ENCODE measurements at places on chromosomes 12 and 14.

GRCh38 chr12:89756585-89757398 is 48.2 kb upstream of the ATP2B1 start:
- peak; percentile 70 for ATAC-seq

GRCh38 chr12:75471902-75472890 is 8.4 kb upstream of the GLIPR1 start:
- ATAC-seq = no peak

DNA sequence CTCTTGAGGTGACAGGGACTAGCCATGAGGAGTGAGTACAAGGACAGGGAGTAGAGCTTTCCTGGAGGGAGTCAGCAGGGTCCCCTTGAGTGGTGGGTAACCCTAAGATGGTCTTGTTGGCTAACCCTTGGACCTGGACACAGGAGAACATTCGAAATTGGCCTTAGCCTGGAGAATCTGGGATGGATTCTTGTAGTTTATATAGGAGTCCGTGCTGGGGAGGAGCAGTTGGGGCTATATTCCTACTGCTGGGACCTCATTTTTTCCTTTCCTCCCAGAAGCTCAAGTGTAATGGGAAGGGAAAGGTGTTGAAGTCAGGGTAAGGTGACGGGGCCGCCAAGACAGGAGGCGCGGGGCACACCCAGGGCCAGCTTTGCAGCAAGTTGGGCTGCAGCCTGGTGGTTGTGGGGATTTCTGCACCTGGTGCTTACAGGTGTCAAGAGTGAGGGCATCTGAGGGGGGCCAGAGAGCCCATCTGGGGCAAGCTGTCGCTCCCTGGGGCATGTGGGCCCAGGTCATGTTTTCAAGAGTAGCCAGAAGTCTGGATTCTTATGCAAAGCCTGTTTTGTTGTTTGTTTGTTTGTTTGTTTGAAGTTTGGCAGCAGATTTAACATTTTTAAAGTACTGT is 5.1 kb downstream of the BCL7A start:
- no peak for ATAC-seq

GRCh38 chr14:34065236-34065635 is 114.4 kb upstream of the EGLN3 start:
- no peak for ATAC-seq

GRCh38 chr12:119666900-119667576 is 895 bp upstream of the PRKAB1 start:
- ATAC-seq = no peak

- ATAC-seq = no peak
Measured at GRCh38 chr12:83473408-83474095, 786.8 kb downstream of the TMTC2 start.

GRCh38 chr14:22554498-22555383 is 34.3 kb downstream of the DAD1 start:
- no peak for ATAC-seq

DNA sequence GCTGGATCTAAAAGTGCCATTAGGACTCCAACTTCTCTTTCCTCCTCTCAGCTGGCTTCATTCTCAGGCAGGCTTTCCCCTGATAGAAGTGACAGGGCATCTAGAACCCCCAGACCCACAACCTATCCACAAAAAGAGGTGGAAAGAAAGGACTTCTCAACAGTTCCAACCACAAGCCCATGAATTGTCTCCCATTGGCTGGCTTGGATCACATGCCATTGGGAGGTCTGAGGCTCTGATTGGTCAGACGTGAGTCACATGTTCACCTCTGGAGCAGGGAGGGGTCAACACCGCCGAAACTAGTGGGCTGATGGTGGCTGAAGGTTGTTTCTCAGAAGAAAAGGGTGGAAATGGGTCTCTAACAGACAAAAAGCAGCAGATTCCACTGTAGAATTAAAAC is 47.2 kb downstream of the DRAM1 start:
- ATAC-seq = no peak

DNA sequence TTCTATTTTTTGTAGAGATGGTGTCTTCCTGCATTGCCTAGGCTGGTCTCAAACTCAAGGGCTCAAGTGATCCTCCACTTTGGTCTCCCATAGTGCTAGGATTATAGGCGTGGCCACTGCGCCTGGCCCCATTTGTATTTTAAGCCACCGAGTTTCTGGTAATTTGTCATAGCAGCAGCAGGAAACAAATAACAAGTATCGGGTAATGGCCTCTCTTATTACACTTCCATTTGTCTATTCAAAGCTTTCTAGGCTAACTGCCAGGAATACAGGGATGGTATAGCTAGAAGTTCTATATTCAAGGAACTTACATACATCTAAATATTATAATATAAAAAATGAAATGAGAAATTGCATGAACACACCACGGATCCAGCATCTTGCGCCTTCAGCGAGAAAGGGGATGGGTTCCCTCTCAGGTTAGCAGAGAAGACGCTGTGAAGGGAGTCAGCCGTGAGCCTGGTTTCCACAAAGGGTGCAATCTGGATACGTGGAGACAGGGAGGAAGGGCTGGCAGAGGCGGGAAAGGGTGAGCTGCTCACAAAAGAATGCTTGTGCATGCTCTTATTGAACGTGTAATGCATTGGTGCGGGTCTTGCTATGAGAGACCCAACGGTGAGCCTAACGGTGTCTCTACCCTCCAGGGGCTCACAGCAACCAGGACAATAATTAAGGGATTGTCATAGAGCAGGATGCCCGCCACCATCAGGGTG is 9.5 kb downstream of the BDKRB1 start:
- no peak for ATAC-seq

DNA sequence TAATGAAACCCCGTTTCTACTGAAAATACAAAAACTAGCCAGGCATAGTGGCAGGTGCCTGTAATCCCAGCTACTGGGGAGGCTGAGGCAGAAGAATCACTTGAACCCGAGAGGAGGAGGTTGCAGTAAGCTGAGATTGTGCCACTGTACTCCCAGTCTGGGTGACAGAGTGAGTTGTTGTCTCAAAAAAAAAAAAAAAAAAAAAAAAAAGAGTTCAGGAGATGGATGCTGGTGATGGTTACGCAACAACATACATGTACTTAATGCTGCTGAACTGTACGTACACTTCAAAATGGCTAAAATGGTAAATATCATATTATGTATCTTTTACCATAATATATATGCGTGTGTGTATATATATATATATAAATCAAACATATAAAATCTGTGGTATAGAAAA is 29.0 kb downstream of the ACTN1 start:
- no peak for ATAC-seq

- no peak for ATAC-seq
Measured at GRCh38 chr12:40752011-40752410, 59.8 kb downstream of the CNTN1 start.

- ATAC-seq = no peak
Measured at GRCh38 chr12:105240228-105240627, 4.3 kb upstream of the APPL2 start.

- no peak for ATAC-seq
Measured at GRCh38 chr12:119902084-119902509, 25.0 kb upstream of the CIT start.

DNA sequence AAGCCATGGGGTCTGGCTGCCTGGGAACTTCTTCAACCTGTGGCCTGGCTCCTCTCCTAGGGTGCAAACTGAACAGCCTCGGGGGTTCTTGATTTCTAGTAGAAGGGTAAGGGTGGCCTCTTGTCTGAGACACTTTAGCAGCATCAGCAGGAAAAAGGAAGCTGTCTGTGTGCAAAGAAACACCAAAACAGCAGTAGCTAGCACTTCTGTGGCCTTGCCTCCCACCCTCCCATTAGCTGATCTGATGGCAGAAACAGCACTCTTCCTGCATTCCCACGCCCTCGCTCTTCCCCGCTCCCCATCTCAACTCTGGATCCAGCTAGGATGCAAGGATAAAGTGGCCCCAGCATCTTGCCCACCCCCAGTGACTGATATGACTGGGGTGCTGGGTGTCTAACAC is 20.7 kb downstream of the SLC7A8 start:
- no peak for ATAC-seq

DNA sequence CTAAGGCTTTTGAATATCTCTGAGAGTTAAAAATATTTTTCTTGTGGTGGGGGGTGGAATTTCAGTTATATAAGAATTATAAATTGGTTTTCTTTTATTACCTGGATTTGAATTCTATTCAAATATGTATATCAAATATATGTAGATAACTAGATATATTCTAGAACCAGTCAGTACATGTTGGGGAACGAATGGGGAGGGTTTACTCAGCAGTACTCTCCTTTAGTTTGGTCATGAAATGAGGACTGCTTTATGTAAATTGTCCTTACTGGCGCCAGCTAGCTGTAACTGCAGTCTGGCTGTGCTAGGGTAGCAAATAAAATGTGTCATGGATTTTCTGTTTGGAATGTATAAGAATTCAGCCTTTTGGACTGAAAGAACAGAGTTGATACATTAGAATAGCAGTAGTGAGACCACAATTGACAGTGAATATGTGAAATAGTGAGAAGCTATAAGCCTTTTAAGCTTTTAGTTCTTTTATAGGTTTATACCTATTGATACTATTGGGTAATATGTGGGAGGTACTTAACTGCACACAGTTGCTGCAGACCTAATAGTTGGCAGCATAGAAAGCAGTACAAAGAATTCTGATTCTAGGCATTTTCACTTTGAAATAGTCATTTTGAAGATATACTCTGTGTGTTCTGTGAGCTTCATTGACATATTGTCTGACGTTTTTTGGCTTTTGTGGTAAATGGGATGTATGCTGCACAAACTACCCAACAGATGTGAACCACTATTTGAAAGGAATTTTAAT is 29.0 kb downstream of the ATF7IP start:
- ATAC-seq = peak; percentile 79

GRCh38 chr14:59239022-59239421 is 50.6 kb downstream of the DAAM1 start:
- ATAC-seq = no peak

- no peak for ATAC-seq
Measured at GRCh38 chr12:86723326-86723725, 467.1 kb upstream of the MGAT4C start.
